H1 (cell line): ENCODE measurements at places on chromosomes 16 and 17.

- DNase-seq, result no peak
Measured at GRCh38 chr16:22782314-22782713, 31.6 kb upstream of the HS3ST2 start.

GRCh38 chr16:53792161-53792951 is 88.4 kb downstream of the FTO start:
- DNase-seq, result no peak

DNA sequence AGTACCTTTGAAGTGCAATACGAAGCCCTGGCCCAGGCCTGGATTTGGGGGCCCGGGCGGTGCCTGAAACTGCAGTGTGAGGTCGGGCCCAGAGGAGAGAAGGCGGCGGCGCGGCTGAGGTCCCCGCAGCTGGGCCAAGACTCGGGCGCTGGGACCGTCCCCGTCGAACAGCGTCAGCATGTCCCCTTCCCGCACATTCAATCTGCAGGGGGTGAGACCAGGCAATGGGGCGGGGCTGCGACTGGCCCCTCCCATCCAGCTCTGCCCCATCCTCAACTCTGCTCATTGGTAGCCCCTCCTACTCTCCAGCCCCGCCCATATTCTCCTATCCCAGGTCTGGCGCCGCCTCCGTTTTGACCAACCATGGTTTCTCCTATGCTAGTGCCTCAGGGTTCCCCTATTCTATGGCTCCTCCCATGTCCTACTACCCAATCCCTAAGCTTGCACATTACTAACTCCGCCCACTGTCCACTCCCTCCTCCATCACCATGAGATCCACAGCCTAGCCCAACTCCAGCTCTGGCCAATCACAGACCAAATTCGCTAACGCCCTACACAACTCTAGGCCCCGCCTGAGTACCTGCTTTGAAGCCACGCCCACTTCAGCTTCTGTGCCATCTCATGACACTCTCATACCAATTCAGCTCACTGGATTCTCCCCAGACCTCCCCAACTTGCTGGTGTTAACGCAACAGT is 14.4 kb upstream of the CDIPT start:
- DNase-seq, result peak; percentile 99

GRCh38 chr17:9294661-9295210 is 273.4 kb downstream of the NTN1 start:
- DNase-seq, result no peak

- DNase-seq, result no peak
Measured at GRCh38 chr17:57666946-57667345, 78.2 kb downstream of the CCDC182 start.

DNA sequence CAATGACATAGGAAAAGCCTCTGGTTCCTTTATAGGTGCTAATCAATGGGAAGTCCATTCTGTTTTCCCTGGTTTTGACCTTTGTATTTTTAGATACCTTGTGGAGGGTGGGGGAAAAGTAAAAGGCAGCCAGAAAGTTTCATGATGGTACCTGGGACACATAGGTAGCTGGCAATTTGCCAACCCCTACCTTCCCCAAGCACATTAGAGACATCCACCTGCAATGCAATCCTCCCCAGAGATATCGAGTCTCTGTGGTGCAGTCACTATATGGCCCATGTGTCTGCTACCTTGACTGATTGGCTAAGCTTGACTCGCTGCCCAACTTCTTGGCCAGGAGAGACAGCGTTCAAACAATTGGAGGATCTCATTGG is 86.4 kb downstream of the IRX3 start:
- DNase-seq, result no peak

GRCh38 chr17:61227866-61228265 is 171.8 kb upstream of the TBX2 start:
- no peak for DNase-seq

DNA sequence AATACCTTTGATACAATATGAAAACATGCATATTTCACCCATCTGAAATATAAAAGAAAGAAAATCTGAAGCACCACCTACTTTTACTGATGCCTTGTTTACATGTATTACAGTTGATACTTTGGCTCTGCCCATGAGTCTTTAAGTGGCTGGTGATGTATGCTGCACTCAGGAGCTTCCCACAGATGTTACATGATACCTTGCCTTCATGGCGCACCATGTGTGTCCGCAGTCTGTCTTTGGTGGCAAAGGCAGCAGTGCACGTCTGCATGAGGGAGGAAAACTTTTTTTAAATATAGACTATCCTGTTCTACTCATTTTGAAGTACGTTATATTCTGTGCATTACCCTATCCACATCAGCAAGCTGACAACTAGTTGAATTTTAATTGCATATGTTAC is 7.5 kb downstream of the VEZF1 start:
- DNase-seq, result no peak
